ENCODE measurements at places on chromosomes 5 and 9.
A peak's percentile ranks its signal among the peaks of the same experiment; 100 is the strongest.

DNA sequence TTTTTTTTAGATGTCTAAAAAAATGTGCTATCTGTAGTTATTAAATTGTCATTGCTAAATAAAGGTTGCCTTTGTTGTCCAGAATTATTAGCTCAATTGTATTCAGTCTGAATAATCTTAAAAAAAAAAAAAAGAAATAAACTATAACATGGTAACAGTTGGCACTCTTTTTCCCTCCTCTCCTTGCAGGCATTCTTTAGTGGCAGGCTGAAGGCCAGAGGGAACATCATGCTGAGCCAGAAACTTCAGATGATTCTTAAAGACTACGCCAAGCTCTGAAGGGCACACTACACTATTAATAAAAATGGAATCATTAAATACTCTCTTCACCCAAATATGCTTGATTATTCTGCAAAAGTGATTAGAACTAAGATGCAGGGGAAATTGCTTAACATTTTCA is 87.6 kb upstream of the FAM170A start:
- DNase-seq, result no peak

GRCh38 chr9:98062161-98062560 is 5.6 kb downstream of the NANS start:
- DNase-seq, result no peak

- DNase-seq, result no peak
Measured at GRCh38 chr5:91119217-91119616, 263.9 kb downstream of the ARRDC3 start.

- no peak for DNase-seq
Measured at GRCh38 chr9:113963017-113963620, 87.0 kb downstream of the ZNF618 start.

DNA sequence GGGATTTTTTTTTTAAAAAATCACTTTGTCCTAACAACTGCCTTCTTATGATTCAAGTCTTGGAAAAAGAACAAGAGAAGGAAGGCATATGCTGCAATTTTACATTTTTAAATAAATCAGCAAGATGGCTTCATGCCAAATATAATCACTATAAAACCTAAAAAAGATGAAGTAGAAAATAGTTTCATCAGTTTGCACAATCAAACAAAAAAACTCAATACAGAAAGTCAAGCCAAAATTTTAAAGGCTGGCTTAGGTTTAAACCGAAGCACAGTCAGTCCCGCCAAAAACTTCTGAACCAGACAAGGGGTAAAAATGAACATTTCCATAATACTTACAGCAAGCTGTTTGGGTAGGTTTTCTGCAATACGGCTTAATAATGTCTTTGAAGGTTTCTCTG is 57.3 kb downstream of the ZFR start:
- DNase-seq, result no peak

GRCh38 chr9:94726495-94727191 is at the start of gene AOPEP:
Gene AOPEP, plus strand, starts transcription at chr9:94726699. Its CDS starts 33,085 bp downstream, at chr9:94759784.
- peak; percentile 100 for DNase-seq

- no peak for DNase-seq
Measured at GRCh38 chr9:75964427-75964826, 74.0 kb downstream of the PCSK5 start.

DNA sequence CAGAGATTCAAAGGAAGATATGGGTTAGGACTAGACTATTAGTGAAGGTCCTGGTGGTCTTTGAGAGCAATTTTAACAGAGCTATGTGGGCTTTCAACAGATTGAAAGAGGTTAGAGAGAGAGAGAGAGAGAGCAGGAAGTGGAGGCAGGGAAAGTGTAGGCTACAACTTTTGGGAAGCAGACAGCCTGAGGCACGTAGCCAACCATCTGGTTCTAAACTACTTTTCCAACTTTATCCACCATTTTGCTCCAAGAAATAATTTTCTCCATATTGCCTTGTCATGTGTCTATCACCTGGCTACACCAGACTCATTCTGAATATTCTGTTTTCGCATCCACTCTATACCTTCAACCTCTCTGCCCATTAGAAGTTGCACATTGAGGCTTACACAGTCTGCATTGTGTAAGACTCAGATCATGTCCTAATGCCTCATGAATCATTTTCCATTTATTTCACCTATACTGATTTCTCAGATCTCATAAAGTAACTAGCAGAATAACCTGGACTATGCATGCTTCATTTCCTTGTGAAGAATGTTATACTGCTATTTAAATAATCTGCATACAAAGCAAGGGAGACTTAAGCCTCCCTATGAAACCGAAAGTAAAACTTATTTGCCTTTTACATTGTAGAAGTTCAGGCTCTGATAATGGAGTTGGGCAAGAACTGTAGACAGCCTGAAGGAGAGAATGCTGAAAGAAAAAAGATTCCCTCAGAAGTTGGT is 235.6 kb downstream of the ELAVL2 start:
- DNase-seq, result no peak

DNA sequence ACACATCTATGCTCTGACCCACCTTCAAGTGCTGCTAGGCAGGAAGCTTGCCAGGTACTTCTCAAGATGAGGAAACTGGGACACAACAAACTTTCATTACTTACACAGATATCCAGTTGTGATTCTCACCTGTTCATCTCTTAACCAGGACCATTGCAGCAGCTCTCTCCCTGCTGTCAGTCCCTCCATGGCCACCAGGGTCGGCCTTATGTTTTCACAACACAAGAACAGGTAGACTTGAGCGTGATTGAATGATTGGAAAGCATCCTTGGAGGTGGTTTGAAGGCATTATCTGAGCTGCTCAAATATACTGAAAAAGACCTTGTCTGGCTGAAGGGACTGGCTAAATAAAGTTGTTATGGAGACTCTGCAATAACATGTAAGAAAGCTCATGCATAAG is 94.4 kb downstream of the MTREX start:
- no peak for DNase-seq

- DNase-seq, result no peak
Measured at GRCh38 chr5:158933494-158934318, 166.0 kb downstream of the EBF1 start.

GRCh38 chr5:131221888-131222287 is 42.0 kb upstream of the CDC42SE2 start:
- no peak for DNase-seq
